ENCODE measurements at places on chromosomes 16 and 17.

DNA sequence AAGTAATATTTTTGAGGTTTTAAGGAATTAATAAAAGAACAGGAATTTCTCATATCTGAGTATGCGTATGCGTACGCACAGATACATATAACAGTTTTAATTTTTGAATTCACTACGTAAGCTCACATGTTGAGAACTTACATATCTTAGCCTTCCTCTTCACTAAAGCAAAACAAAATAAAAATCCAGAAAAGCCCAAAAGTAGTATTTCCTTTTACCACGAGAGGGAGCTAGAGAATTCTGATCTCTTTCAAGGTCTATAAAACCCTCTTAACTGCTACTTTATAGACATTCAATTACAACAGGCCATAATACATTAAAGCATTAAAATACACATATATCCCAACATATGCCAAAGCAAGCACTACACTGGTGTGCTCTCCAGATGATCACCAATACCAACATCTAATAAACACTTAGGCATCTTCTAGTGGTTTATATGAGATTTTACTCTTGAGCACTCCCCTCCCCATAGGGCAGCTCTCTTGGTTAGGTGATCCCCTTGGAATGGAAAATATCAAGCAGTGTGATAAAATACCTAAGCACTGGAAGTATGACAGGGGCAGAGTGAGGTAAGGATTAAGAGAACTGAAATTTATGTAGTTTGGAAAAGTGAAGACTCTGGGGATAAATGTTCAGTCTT, 94.0 kb downstream of the SKAP1 start:
- no peak for DNase-seq

DNA sequence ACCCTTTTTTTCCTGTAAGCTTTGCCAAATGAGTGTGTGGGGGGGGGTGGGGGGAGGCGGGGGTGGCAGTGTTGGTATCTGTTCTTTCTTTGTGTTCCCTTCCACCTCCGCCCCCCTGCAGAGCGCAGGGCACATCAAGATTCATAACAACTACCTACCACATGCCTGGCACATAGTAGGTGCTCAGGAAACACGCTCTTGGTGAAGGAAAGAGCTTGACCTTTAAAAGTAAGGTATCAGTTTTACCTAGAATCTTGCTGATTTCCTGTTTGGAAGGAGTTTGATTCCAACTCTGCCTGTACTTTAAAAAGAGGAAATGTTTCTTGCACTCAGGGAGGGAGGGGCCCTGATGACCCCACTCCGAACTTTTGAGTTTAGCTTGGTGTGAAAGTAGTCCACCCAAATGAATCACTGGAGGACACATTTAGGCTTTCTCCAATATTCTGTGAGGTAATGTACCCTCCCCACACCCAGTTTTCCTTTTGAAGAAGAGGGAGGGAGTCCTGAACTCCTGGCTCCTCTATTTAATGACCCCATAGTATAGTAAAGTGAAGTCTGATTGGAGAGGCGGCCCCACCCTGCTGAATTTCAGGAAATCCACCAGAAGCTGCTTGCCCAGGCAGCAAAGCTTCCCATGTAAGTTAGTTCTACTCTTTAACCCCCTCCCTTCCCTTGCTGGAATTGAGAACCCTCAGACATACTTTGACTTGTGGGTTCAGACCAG, 560 bp upstream of the FAM20A start:
- DNase-seq, result no peak

DNA sequence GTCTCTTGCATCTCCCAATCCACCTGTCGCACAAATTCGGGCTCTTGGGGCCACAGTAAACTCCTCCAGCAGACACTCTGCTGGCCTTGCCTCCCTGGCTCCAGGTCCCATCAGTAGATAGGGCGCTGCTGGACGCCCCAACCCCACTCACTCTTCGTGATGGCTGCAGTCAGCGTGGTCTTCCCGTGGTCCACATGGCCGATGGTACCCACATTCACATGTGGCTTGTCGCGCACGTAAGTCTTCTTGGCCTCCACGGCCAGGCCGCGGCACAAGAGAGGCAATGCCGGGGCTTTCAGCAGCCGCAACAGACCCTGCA, 428 bp downstream of the TUFM start:
- no peak for DNase-seq

DNA sequence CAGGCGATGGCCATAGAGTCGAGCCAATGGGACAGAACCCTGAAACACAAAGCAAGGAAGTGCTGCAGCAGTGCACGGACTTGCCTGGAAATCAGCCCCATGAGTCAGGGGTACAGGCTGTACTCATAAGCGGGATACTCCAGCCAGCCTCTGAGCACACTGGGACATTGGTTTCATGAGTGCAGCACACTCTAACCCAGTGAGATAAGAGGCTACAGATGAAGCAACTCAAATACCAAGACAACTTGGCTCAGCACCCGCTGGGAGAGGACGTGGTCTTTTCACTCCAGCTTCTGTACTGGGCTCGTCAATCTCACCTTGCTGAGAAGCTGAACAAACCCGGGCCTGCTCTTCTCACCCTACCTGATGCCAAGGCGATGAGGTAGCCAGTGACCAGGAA, 98.2 kb downstream of the AXIN2 start:
- no peak for DNase-seq

- DNase-seq, result no peak
Observed at GRCh38 chr16:66751053-66751302, 431 bp downstream of the DYNC1LI2 start.

DNA sequence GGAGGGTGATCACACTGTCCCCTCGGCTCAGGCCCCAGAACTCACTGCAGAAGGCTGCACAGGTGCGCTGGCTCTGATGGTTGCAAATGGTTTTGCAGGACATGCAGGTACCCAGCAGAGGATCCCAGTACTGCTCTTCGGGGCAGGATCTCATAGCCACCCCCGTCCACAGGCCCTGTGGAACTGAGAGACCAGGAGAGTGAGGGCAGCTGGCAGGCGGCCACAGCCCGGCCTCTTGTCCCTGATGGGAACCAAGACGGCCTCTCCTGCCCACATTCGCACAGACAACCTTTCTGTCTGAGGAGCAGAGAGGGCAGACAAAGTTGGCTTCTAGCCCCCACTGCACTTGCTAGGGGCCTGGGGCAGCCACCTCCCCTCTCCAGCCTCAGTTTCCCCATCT, 19.5 kb downstream of the TNFRSF13B start:
- no peak for DNase-seq

DNA sequence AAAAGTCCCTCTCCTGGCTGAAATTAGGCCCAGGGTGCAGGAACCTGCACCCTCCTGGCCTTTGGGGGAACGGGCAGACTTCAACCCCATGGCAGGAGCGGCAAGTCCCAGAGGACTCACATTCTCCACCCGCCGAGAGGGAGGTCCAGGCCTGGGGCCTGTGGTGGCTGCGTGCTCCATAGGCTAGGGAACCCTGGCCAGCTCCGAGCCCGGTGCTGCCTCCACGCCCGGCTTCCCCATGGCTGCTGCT, 130 bp downstream of the CCDC78 start:
- no peak for DNase-seq

- DNase-seq, result no peak
Observed at GRCh38 chr17:80339731-80340456, 75.1 kb upstream of the ENDOV start.

DNA sequence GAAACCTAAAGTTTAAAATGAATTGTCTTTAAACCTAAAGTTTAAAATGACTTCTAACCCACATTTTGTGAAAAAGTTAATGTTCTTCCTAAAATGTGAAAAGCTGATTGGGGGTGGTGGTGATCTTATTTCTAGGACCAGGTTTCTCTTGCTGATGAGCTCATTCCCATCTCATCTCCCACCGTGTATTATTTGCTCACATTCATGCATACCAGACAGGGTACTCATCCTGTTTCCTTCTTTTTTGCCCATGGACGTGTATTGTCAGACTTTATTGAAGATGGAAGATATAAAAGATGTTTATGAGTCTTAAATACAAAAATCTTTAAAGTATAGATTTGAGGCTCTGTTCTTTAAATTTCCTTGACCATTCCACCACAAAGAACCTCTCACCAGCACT, 70.1 kb upstream of the MPHOSPH6 start:
- DNase-seq, result no peak

DNA sequence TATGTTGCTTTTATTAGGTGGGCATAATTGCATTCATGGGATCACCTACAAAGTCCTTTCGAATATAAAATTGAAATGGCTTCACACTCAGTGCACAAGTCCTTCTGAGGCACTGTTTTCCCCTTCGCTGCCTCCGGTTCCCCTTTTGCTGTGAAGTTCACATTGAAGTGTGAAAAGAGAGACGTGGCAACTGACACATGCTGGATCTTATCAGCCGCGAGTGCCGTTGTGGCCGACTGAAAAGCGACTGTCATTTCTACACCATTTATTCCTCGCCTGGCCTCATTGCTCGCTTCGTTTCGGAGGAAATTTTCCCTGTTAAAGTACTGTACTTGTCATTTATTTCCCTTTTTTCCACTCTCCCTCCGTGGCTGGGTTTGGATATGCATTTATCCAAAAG, 423.5 kb downstream of the MAF start:
- DNase-seq, result no peak

GRCh38 chr17:81069135-81069645, 34.2 kb downstream of the BAIAP2 start:
- no peak for DNase-seq

DNA sequence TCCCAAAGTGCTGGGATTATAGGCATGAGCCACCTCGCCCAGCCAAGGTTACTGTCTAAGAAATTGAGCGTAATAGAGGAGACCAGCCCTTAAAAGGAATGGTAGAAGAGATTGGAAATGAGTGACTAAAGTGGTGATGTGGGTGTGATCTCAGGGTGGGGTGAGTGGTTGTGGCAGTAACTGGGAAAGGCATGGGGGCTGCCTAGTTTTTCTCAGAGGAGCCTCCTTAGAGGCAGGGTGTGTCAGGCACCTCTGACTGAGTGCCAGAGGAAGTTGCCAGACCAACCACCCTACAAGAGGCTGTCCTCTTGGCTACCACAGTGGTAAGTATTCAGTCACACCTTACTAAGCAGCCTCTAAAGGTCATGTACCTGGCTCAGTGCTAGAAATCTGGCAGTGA, 8.9 kb downstream of the DUS2 start:
- no peak for DNase-seq

DNA sequence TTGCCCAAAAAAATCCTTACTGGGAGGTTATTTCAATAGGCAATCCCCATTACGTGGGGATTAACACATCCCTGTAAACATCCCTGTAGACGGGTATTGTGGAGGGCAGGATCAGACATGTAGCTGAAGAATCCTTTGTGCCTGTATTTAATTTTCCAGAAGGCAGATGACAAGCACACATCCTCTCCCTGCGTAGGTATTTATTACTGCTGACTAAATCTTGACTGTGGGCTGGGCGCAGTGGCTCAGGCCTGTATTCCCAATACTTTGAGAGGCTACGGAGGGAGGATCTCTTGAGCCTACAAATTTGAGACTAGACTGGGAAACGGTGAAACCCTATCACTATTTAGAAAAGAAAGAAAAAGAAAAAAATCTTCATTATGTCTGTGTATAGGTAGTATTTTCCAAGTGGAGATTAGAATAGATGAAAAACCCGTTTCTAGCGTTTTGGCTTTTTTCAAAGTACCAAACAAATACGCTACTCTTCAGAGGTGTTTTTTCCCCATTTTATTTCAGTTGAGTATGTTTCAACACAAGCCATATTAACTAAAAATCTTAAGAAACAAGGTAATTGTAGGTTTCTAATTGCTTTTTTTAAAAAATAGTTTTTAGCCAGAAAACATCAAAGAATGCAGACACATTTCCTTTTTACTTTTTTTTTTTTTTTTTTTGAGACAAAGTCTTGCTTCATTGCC, 1.5 kb upstream of the MARF1 start:
- DNase-seq, result no peak

DNA sequence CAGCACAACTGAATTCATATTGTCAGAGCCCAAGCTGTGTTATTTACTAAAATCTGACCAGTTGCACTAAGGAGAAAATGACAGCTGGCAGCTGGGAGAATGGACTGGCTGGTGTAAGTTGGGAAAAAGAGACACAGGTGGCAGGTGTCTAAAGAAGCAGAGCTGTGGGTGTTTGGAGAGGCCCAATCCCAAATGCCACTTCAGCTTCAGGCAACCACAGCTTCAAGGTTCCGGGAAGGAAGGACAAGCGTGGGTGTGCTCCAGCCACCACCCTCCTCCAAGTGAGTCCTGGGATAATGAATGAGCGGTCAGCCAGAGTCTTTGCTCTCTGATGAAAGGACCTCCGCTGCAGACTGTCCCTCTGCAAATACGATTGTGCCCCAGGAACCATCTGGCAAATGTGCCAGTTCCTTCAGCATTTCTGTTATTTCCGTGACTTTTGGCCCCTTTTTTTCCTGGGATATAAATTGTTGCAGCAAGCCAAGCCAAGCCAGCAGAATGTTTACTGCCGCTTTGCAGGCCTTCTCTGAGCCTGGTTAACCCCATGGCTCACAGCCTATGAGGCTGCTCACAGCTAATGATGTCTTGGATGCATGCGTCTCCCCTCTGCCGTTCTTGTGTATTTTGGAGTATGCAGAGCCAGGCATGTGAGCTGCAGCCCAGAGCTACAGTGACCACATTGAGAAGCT, 9.5 kb upstream of the RHBDL3 start:
- no peak for DNase-seq

DNA sequence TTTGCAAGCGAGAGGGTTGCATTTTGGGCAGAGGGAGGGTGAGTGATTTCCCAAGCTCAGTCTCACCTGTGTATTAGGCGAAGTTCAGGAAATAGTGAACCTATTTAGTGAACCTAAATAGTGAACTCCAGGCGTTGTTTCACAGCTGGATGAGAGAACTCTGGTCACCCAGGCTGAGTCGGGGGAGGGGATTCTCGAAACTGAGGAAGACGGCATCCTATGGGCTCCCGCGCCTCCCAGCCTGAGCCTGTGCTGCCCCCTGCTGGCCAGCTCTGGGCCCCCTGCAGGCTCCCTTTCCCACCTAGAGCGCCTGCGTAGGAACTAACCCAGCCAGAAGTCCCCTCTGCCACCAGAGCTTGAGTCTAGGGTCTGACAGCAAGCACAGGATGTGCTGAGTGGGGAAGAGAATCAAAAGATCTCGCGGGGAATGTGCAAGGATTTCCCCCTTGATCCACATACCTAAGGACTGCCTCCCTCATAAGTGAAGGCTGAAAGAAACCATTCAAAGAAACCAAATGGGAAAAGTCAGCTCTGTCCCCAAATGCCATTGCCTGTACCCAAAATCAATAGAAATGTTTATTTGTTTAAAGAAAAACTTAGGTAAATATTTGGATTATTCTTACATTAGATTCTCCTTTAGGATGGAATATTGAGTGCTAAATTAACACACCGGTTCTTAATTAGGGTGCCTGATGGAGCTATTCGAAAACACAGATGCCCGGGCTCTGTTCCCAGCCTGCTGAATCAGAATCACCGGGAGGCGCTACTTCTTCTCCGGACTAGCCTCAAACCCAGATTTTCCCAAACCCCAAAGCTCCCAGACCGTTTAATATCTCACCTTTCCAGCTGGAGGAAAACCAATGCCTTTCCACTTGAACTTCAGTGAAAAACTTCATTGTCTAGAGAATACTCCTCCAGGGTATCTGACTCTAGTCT, 14.8 kb upstream of the MARVELD3 start:
- DNase-seq, result peak; percentile 73

GRCh38 chr17:4877089-4877488, 22.2 kb upstream of the C17orf107 start:
- DNase-seq, result no peak

DNA sequence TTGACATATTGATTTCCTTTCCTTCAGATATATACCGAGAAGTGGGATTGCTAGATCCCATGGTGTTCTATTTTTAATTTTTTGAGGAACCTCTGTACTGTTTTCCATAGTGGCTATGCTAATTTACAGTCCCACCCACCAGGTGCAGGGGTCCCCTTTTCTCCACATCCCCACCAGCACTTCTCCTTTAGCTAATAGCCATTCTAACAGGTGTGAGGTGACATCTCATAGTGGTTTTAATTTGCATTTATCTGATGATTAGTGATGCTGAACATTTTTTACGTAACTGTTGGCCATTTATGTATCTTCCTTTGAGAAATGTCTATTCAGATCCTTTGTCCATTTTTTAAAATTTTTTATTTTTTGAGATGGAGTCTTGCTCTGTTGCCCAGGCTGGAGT, 93.9 kb downstream of the SDR42E1 start:
- DNase-seq, result no peak

Measured in activated CD4-positive, alpha-beta T cell treated with anti-CD3 and anti-CD28 coated beads, Interleukin-2, amount 50 U/mL, for 4 hours (primary cell).